Kidney (tissue), 22 donors: ENCODE measurements at places on chromosomes 4 and X.

DNA sequence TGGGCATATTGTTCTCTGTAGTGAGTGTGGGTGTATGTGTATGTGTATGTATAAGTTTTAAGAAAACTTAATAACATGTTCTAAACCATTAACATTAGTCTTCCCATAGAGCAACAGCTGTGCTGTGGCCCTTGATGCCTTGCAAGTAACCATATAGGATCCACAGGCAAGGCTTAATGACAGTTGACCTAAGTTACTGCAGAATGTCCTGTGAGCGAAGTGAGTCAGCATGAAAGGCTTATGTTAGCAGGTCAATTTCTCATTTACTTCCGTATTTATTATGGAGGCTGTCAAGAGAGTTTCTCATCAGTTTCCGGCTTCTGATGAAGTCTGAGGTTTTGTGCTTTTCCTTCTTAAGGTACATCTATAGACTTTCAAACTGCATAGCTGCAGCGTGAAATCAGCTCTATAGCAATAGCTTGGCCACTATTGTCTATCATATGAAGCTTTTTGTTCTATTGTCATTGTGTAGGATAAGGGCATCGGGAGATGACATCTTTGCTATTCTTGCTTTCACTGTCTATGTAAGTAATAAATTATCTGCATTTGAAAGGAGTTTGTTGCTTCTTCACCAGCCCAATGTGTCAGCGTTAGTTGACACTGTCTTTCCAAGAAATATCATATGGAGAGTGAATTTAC is 1153.4 kb upstream of the AGA start:
- no peaks in the 10 kb centered on the region for H3K36me3 ChIP-seq
- DNase-seq = no peak
- H3K4me3 ChIP-seq = no peak overlapping the region

- H3K27me3 ChIP-seq = no peaks in the 10 kb centered on the region
- no peak for DNase-seq
- H3K4me1 ChIP-seq = no peaks in the 10 kb centered on the region
- H3K36me3 ChIP-seq = no peaks in the 10 kb centered on the region
- no peak overlapping the region for H3K27ac ChIP-seq
These were observed 13.2 kb downstream of the FGA start for GRCh38 chr4:154577324-154577723.

GRCh38 chrX:78708262-78708661 is 39.3 kb upstream of the LPAR4 start:
- no peak for DNase-seq
- H3K4me3 ChIP-seq = no peak overlapping the region
- H3K27me3 ChIP-seq = peaks cover 2% of the 10 kb centered on the region

DNA sequence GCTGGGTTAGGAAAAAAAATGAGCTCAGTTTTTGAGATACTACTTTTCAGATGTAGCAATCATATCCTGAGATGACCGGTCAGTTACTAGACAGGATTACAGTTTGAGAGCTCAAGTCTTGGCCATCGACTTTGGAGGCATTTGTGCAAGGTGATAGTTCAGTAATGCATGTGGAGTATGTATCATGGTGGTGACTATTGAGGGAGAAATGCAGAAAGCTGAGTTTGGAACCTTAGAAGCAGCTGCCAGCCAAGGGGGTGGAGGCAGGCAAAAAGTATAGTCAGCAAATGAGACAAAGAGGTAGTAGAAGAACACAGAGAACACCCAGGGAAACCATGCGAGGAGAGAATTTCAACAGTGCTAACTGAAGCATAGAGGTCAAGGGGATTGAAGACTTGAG is 48.7 kb upstream of the SLC4A4 start:
- H3K27me3 ChIP-seq = no peaks in the 10 kb centered on the region
- no peak for DNase-seq
- H3K36me3 ChIP-seq = no peaks in the 10 kb centered on the region
- H3K4me1 ChIP-seq = no peaks in the 10 kb centered on the region
- H3K4me3 ChIP-seq = no peak overlapping the region

DNA sequence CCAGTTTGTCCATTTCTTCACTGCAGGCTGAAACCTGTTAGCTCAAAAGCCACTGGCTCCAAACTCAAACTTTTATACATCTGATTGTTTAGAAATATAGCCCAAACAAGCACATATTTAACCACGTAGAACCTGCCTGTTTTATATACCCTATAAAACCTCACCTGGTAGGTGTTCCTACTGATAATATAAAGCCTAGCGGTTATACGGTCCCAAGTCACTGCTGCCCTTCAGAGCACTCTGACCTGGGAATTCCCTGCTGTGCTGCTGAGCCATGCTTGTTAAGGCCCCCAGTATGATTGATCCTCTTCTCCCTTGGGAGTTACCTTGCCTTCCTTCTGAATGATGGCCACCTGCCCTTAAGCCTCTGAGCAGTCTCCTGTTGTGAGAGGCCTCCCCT is 432.8 kb upstream of the LCORL start:
- DNase-seq = no peak
- H3K36me3 ChIP-seq = no peaks in the 10 kb centered on the region
- no peaks in the 10 kb centered on the region for H3K27me3 ChIP-seq
- no peak overlapping the region for H3K4me3 ChIP-seq

GRCh38 chr4:166021617-166022016 is 148.6 kb downstream of the TLL1 start:
- no peak overlapping the region for H3K4me3 ChIP-seq
- no peaks in the 10 kb centered on the region for H3K4me1 ChIP-seq
- DNase-seq = no peak

- no peak overlapping the region for H3K4me3 ChIP-seq
- no peak overlapping the region for H3K27ac ChIP-seq
- H3K27me3 ChIP-seq = no peaks in the 10 kb centered on the region
These were observed 1653.5 kb upstream of the AGA start for GRCh38 chr4:179095585-179096221.

- DNase-seq = peak; percentile 86
- no peaks in the 10 kb centered on the region for H3K36me3 ChIP-seq
- H3K4me1 ChIP-seq = peaks cover 11% of the 10 kb centered on the region
- peak within 1 kb of the TSS; percentile 16 for H3K27ac ChIP-seq
These were observed at the start of gene MAPK10 for GRCh38 chr4:86359944-86360478. Gene MAPK10 (minus strand): TSS chr4:86360053.

DNA sequence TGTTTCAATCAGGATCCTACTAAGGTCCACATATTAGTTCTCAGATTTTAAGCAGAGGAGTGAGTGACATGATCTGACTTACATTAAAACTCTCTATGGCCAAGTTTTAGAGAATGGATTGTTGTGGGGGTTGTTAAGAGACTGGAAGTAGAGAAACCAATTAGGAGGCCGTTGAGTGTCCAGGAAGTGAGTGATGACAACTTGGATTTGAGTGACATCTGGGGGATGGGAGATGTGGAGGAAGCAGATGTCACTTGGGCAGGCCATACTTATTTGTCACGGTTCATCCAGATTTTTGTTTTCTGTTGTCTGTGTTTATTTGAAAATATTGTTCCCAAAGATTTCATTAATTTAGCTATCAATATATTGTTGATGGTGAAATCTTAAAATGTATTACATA is 28.3 kb downstream of the ADD1 start:
- no peak overlapping the region for H3K4me3 ChIP-seq
- no peaks in the 10 kb centered on the region for H3K36me3 ChIP-seq
- no peaks in the 10 kb centered on the region for H3K27me3 ChIP-seq
- no peak for DNase-seq
- peaks cover 31% of the 10 kb centered on the region for H3K4me1 ChIP-seq

GRCh38 chr4:143618811-143619210 is 81.7 kb downstream of the FREM3 start:
- no peaks in the 10 kb centered on the region for H3K27me3 ChIP-seq
- H3K4me1 ChIP-seq = no peaks in the 10 kb centered on the region
- H3K4me3 ChIP-seq = no peak overlapping the region
- no peak overlapping the region for H3K27ac ChIP-seq
- no peak for DNase-seq

- DNase-seq = no peak
- H3K4me3 ChIP-seq = no peak overlapping the region
- H3K27ac ChIP-seq = no peak overlapping the region
- no peaks in the 10 kb centered on the region for H3K36me3 ChIP-seq
These were observed 90.4 kb upstream of the RASGEF1B start for GRCh38 chr4:81562093-81562492.

GRCh38 chrX:31279359-31279758 is 207.5 kb upstream of the FTHL17 start:
- no peak for DNase-seq
- no peaks in the 10 kb centered on the region for H3K4me1 ChIP-seq
- no peak overlapping the region for H3K27ac ChIP-seq
- H3K36me3 ChIP-seq = no peaks in the 10 kb centered on the region
- H3K4me3 ChIP-seq = no peak overlapping the region
- peaks cover 2% of the 10 kb centered on the region for H3K27me3 ChIP-seq

GRCh38 chr4:11483046-11483445 is 54.4 kb upstream of the HS3ST1 start:
- H3K4me3 ChIP-seq = no peak overlapping the region
- H3K27ac ChIP-seq = no peak overlapping the region
- DNase-seq = no peak
- no peaks in the 10 kb centered on the region for H3K4me1 ChIP-seq

GRCh38 chrX:155695419-155695818 is 82.7 kb upstream of the TMLHE start:
- H3K27ac ChIP-seq = no peak overlapping the region
- H3K4me1 ChIP-seq = no peaks in the 10 kb centered on the region
- H3K4me3 ChIP-seq = no peak overlapping the region
- no peaks in the 10 kb centered on the region for H3K36me3 ChIP-seq
- no peak for DNase-seq

DNA sequence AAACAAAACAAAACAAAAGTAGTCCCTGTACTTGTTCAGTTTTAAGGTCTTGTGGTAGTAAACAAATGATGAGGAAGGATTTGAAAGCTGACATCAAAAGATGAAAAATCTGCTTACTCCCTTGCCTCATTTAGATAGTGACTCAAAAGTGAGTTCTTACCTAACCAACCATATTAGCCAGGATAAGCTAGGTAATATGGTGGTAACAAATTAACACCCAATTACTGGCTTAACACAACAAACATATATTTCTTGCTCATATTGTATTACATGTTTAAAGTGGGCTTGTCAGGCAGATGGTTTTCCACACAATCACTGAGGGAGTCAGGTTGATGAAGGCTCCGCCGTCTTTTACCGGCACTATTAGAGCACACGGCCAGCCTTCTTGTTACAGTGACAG is 189.7 kb downstream of the PPARGC1A start:
- H3K4me1 ChIP-seq = no peaks in the 10 kb centered on the region
- no peaks in the 10 kb centered on the region for H3K27me3 ChIP-seq
- no peak overlapping the region for H3K4me3 ChIP-seq
- no peak for DNase-seq
- H3K36me3 ChIP-seq = no peaks in the 10 kb centered on the region
- H3K27ac ChIP-seq = no peak overlapping the region

DNA sequence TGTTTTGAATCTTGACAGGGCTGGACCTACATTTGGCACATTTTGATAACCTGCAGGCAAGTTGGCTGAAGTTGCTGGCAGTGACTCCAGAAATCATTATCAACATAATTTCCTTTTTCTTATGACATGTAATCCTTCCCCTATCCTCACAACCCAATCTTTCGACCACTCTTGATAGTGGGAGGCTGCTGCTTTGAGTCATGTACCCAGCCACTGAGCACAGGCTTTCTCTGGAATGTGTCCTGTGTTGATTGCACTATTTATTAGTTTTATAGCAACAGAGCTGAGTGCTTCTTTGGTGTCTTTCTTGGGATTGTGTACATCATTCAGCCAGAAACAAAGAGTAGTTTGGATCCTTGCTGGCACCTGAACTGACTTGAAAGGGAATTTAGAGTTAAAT is 183.1 kb upstream of the LEF1 start:
- no peak overlapping the region for H3K4me3 ChIP-seq
- H3K36me3 ChIP-seq = no peaks in the 10 kb centered on the region
- no peak for DNase-seq
- H3K27me3 ChIP-seq = no peaks in the 10 kb centered on the region
- no peak overlapping the region for H3K27ac ChIP-seq

DNA sequence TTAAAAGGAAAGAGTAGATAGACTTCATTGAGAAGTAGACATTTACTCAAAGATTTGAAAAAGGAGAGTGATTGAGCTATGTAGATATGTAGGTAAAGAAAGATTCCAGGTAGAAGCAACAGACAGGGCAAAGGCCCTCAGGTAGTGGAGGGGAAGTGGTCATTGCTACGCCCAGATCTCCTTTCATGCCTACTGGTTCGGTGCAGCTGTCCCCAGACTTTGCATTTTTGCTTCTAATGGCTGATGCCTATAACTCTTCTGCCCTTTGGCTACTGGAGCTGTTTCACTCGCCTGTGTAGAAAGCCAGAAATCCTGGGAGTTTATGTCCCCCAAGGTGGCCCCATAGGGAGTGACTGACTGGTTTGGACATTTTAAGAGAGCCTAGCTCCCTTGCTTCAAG is 16.9 kb upstream of the ARMCX2 start:
- no peak for DNase-seq
- H3K27me3 ChIP-seq = no peaks in the 10 kb centered on the region
- H3K4me1 ChIP-seq = no peaks in the 10 kb centered on the region
- no peak overlapping the region for H3K4me3 ChIP-seq
- H3K36me3 ChIP-seq = no peaks in the 10 kb centered on the region
- H3K27ac ChIP-seq = no peak overlapping the region

- no peak overlapping the region for H3K27ac ChIP-seq
- H3K27me3 ChIP-seq = no peaks in the 10 kb centered on the region
- DNase-seq = no peak
- H3K4me1 ChIP-seq = peaks cover 3% of the 10 kb centered on the region
- no peaks in the 10 kb centered on the region for H3K36me3 ChIP-seq
These were observed 20.4 kb upstream of the DCHS2 start for GRCh38 chr4:154511981-154512380.

DNA sequence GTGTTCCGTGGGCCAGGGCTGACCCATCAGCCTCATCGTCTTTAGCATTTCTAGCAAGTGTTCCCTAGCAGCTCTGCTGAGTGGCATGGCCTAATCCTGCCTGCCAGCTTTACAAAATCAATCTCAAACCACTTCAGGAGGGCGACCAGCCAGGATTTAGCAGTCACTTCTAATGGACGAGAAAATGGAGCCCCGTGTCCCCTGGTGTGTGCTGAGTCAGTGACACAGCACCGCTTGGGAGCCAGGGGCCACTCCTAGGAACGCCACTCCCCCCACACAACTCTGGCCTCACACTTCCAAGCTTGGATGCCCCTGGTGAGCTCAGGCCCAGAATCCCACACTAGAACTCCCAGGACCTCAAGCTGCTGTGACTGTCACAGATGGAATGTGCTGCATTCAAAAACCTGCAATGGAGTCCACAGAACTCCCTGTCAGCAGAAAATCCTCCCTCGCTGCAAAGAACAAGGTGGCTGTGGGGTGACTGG is 311.2 kb upstream of the GATB start:
- no peak overlapping the region for H3K4me3 ChIP-seq
- no peaks in the 10 kb centered on the region for H3K27me3 ChIP-seq
- no peak for DNase-seq
- H3K4me1 ChIP-seq = no peaks in the 10 kb centered on the region

GRCh38 chr4:9895333-9895705 is 113.9 kb downstream of the DRD5 start:
- H3K36me3 ChIP-seq = no peaks in the 10 kb centered on the region
- H3K27ac ChIP-seq = no peak overlapping the region
- H3K27me3 ChIP-seq = no peaks in the 10 kb centered on the region
- H3K4me1 ChIP-seq = no peaks in the 10 kb centered on the region
- no peak for DNase-seq
